ENCODE measurements at places on chromosomes 1 and 21.

GRCh38 chr21:36718951-36719501 lies 20.1 kb downstream of the SIM2 start:
- no peak for DNase-seq

DNA sequence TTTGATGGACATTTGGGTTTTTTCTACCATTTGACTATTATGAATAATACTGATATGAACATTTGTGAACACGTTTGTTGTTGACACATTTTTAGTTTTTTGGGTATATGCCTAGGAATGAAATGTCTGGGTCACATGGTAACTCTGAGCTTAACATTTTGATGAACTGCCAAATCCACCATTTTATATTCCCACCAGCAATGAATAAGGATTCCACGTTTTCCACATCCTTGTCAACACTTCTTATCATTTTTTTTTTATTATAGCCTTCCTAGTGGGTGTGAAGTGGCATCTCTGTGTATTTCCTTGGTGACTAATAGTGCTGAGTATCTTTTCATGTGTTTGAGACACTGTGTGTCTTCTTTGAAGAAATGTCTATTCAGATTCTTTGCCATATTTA lies 67.6 kb downstream of the RASAL2 start:
- DNase-seq: no peak

GRCh38 chr1:153598309-153599172 lies 14.4 kb downstream of the S100A16 start:
- DNase-seq: no peak

DNA sequence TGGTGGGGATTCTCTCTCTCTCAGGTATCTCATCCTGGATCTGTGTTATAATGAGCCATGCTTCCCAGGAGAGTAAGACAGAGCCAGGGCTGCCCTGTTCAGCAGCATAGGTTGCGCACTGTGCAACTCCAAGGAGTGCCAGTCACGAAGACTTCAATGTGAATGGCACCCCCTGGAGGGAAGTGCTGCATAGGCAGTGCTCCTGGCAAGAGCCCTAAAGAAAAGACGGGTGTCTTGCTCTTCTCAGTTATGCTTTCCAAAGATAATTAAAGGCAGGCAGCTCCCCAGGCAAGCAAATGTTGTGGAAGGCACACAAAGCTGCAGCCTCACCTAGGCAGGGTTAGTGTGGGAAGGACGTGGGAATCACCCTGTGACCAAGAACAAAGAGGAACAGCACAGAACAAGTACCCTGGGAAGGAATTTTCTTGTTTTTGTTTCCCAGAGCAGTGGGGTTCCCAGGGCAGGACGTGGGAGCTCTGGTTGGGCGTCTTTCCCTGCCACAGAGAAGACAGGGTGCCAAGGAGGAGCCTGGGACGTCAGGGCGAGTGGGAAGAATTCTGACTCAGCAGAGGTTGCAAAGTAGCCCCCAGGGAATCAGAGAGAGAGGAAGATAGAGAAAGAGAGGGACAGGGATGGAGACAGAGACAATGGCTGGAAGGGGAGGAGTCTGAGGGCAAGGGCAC lies 120.9 kb downstream of the KCNN3 start:
- DNase-seq: no peak

- no peak for DNase-seq
These were observed 37.0 kb downstream of the COL6A1 start for GRCh38 chr21:46018615-46019014.

- no peak for DNase-seq
These were observed 82.4 kb upstream of the FGGY start for GRCh38 chr1:59214248-59215208.

- DNase-seq: no peak
These were observed 139.2 kb downstream of the NTMT2 start for GRCh38 chr1:170284951-170285350.

GRCh38 chr1:239815074-239815473 lies 276.6 kb upstream of the FMN2 start:
- DNase-seq: no peak

- no peak for DNase-seq
These were observed 62.6 kb downstream of the ABL2 start for GRCh38 chr1:179166663-179167417.

GRCh38 chr1:167627615-167627864 lies 2.5 kb upstream of the RCSD1 start:
- no peak for DNase-seq

DNA sequence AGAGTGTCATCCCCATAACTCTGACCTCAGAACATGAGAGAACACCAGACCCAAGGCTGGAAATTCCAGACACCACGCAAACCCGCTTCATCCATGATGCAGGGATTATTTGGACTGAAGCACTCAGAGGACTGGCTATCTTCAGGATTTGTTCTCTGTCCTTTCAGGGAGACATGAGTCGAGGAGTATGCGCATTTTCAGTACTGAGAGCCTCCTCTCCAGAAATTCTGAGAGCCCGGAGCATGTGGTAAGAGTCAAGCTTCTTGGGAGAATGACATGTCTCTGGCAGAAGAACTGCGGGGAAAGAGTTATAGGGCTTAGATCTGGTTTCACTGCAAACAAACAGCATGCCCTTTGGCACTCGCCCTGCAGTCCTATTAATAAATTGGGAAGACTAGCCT lies 6.9 kb downstream of the LAX1 start:
- no peak for DNase-seq

GRCh38 chr1:155529109-155529508 lies 33.5 kb downstream of the ASH1L start:
- DNase-seq: no peak

GRCh38 chr1:229558460-229559335 lies at the start of gene ABCB10:
Gene ABCB10 (minus strand): TSS chr1:229558707. CDS start chr1:229558652, 55 bp downstream.
- peak; percentile 92 for DNase-seq

DNA sequence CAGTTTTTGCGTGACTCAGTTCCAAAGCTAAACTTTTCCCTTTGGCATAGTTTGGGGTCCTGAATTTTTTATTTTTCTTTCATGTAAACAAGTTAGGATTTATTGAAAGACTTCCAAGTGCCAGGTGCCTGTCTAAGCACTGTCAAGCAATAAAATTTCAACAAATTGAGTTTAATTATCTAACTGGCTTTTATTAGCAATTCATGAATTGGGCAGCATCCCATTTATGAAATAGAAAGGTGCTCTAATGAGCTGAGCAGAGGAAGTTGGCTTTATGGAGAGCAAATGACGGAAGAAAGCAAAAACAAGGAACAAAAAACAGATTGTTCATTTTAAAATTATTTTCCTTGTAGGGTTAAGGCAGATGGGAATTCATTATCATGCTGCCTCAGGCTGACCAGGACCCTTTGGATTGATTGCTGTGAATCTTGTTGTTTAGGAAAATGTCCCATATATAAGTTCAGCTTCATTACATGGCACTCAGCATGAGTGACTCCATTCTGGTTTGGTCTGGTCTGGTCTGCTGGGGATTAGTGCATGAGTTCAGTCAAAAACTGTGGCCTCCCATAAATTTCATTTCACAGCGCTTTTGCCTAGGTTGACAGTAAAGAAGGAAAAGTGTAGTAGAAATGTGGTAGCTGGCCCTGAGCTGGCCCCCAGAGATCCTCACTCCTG lies 21.5 kb upstream of the COG2 start:
- no peak for DNase-seq

DNA sequence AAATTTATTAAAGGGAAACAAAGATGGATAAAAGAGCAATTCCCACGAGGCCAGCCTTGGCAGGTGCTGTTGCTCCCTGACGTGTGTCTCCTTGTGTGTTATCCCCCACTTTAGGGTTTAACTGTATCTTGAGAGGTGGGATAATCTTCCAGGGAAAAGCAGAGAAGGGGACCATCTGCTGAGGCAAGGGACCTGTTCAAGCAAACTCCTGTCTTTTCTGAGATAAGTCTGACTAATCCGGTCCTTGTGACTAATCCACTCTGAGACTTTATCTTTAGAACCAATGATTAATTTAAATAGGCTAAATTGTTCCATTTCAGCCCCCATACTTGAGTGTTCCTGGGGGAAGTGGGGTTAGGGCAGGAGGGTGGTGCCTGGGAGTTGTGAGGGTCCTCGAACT lies 163.6 kb downstream of the CAMTA1 start:
- DNase-seq: no peak

DNA sequence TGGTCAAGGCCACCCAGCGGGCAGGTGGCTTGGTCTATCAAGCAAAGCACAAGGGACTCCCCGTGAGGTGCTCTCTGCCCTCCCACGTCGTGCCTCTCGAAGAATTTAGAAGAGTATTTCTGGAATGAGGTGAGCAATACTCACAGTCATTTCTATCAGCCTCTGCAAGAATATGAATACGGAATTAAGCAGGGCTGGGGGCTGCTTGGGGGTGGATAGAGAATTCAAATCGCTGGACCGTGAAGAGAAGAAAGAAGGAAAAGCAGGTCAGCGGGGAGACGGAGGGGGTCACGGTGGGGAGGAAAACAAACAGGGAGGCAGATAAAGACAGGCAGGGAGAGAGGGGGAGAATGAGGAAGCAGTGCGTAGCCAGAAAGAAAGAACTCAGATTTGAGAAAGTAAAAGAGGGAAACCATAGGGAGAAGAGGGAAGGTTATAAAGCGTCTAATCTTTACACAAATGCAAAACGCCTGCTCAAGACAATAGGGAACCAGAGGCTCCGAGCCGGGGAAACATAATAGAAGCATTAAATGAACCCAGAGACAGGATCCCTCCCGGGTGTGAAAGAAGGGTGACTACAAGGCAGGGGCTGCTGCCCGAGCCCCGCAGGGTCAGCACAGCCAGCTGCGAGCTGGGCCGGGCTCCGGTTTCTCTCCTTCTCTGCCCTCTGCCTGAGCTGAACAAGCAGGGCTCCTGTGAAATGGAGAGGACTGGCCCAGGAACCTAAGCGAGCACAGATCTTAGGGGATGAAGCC lies 2.1 kb upstream of the EDN2 start:
- DNase-seq: no peak

- no peak for DNase-seq
These were observed 444 bp upstream of the MAP3K6 start for GRCh38 chr1:27367160-27367650.

GRCh38 chr1:161285521-161285920 lies 24.2 kb downstream of the MPZ start:
- no peak for DNase-seq

DNA sequence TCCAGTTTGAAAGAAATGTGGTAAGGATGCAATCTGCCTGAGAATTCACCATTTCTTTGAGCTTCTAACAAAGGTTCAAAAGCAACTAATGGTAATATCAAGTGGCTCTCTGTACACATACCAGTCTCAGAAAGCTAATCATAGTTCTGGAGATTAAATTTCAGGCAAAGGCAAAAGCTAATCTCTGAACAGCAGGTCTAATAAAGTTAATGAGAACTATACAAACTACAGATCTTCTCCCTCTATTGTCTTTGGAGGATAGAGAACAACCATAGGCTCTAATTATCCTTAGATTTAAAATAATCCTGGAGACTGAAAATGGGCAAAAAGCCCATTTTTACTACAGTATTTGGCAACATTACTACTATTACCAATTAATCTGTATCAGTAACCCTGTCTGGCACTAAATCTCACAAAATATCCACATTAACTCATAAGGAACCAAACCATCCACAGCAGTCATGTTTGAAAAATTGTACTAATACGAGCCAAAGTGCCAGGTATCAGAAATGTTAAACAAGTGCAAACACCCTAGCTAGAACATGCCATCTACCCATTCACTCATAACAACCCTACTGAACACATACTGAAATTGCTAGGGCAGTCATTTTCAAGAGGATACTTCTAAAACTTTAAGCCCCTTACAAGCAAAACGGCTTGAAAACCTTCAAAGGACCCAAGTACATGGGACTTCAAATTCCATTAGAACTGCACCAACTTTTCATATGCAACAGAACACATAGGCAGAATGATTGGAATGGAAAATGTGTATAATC lies 4.8 kb downstream of the DIPK1A start:
- DNase-seq: no peak

GRCh38 chr1:64031236-64031635 lies 172.2 kb upstream of the UBE2U start:
- DNase-seq: no peak

DNA sequence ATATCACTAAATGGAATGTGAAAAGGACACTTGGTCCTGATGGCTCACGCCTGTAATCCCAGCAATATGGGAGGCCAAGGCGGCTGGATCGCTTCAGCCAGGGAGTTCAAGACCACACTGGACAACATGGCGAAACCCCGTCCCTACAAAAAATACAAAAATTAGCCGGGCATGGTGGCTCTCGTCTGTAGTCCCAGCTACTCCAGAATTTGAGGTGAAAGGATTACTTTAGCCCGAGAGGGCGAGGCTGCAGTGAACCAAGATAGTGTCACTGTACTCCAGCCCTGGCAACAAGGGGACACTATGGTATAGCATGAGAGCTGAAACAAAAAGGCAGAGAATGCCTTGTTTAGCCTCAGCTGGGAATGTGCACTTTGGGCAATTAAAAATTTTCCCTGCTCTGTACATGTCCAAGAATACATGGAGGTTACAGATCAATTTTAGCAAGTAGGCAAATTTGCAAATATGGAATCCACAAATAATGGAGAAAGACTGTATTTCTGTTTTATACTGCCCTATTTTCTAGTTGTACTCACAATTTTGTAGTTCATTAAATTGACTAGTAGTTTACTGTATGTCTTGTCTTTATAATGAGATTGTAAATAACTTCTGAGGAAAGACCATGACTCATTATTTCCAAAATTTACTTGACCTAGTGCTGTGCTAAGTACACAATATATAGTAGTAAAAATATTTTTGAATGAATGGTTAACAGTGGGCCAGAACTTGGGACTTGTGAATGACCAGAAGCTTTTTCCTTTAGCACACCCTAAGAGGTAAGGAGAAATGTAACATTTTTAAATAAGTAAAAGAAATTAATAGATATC lies 2.0 kb upstream of the ANGEL2 start:
- no peak for DNase-seq

DNA sequence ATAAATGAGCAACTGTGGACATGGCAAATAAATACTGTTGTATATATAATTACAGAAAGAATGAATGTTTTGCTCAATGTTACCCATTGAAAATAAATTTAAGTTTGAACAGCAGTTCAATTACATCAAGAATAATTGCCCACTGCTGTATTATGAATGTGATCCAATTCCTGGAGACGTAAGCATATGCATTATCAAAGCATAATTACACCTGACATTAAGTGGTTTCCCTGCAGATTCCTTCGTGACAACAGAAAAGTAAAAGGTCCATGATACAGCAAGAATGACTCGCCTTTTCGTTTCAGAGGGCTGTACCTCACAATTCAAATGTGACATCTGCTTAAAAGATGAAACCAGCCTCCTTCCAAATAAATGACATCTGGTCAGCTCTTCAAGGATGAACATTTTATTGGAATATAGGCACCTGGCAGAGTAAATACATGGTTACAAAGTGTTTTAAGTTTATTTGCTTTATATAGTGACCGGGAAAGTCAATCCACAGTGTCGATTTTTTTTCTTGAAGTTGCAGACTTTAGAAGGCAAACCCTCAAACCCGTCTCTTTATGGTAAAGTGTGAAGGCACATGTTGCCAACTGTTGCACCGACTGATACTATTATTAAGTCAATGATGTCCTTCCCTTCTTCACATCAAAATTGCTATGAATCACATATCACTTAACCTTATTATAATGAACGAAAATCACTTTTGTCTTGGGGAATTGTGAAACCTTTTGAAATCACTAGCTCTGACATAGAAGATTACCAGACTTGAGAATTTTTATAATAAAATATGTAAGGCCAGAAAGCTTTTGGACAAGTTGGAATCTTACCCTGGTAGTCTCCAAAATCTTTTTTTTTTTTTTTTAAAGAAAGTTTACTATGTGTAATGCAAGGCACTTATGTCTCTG lies 36.2 kb upstream of the EDEM3 start:
- DNase-seq: no peak

- no peak for DNase-seq
These were observed 8.0 kb downstream of the RNF187 start for GRCh38 chr1:228494970-228495853.

- DNase-seq: no peak
These were observed 7.9 kb downstream of the H6PD start for GRCh38 chr1:9242338-9242969.
